ENCODE measurements at places on chromosomes 4 and X.

- DNase-seq: no peak
These were observed 4.5 kb downstream of the PCGF3 start for GRCh38 chr4:710116-710515.

- no peak for DNase-seq
These were observed 718.9 kb downstream of the ADGRL3 start for GRCh38 chr4:61918987-61919386.

GRCh38 chr4:109820563-109820962 lies 5.0 kb downstream of the GAR1 start:
- DNase-seq: no peak

- DNase-seq: no peak
These were observed 36.0 kb downstream of the ARHGAP6 start for GRCh38 chrX:11629593-11630211.

- DNase-seq: no peak
These were observed 74.4 kb downstream of the CASP3 start for GRCh38 chr4:184574861-184575260.

DNA sequence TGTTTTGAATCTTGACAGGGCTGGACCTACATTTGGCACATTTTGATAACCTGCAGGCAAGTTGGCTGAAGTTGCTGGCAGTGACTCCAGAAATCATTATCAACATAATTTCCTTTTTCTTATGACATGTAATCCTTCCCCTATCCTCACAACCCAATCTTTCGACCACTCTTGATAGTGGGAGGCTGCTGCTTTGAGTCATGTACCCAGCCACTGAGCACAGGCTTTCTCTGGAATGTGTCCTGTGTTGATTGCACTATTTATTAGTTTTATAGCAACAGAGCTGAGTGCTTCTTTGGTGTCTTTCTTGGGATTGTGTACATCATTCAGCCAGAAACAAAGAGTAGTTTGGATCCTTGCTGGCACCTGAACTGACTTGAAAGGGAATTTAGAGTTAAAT lies 183.1 kb upstream of the LEF1 start:
- DNase-seq: no peak

GRCh38 chr4:67697860-67698687 lies 2.9 kb downstream of the UBA6 start:
- no peak for DNase-seq

DNA sequence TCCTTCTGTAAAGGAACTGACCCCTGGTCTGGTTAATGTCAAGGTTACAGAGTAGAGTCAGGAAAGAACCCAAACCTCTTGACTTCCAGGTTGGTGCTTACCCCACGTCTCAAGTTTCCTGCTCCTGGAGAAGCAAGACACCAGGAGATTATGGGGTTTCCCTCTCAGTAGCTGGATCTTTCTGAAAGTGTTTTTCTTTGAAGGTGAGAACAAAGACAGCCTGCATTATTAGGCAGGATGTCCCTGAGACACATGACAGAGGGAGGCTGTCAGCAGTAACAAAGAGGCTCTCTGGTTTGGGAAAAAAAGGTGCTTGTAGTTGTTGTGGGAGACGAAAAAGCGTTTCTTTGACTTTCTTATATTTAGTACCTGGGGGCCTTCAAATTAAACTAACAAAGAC lies 44.7 kb upstream of the IGFBP7 start:
- DNase-seq: no peak

DNA sequence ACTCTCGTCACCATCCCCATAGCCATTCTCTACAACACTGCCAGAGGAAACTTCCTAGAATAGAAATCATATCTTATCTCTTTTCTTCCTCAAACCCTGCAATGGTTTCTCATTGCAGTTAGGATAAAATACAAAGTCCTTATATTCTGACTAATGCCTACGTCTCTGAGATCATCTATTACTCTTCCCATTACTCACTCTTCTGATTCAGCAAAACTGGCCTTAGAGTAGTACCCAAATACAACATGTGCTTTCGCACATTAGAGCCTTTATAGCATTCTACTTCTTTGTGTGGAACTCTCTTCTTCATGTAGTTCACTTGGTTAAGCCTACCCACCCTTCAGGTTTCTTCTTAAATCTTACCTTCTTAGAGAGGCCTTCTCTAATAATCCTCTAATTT lies 28.0 kb downstream of the LHFPL1 start:
- DNase-seq: no peak

- no peak for DNase-seq
These were observed 913 bp upstream of the PRDM8 start for GRCh38 chr4:80196259-80196921.

GRCh38 chrX:44889824-44890223 lies 16.8 kb downstream of the KDM6A start:
- no peak for DNase-seq

DNA sequence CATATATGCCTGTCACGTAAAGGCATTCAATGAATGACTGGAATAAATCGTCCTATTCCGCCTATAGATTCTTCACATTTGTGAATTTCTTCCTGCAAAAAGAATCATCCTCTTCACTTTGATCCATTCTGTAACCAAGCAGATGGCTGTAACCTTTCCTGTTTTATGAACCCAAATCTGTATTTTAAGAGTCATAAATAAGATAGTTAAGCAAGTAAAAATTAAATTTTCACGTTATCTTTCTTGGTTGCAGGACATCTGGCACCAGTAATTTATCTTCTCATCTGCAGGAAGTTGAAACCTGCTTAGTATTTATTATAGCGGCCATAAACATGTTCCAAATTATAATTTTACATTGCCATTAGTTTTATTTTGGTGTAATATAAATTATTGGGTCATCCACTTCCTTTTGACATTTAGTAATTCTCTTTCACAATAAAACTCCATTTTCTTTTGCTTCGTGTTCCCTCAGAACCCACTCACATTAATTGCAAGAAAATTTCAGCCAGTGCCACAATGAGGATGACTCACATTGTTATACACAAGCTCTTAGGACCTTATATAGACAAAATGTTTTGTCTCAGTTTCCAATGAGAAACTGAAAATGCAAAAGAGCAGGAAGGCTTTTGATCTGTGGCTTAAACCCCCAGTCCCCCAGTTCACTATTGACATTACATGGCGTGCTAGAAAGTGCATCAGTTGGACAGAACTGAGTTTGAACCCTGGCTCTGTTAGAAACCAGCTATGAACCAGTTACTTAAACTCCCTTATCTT lies 51.1 kb downstream of the TMEM156 start:
- DNase-seq: no peak

DNA sequence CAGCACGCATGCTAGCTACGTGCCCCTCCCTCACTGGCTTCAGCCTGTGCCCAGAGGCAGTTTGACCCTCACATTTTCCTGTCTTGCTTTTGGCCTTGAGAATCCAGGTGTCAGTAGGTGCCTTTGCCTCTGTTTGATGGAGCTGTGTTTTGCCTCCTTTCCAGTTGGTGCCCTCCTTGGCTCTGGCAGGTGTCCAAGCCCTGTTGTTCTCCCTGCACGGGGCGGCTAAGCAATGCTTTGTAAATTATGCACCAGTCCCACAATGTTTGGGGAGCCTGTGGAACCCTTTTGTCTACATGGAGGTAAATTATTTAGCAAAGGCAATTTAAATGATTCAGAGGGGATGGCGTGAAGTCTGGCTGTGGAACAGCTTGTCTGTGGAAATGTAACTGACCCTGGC lies 202.9 kb upstream of the BOD1L1 start:
- DNase-seq: no peak

DNA sequence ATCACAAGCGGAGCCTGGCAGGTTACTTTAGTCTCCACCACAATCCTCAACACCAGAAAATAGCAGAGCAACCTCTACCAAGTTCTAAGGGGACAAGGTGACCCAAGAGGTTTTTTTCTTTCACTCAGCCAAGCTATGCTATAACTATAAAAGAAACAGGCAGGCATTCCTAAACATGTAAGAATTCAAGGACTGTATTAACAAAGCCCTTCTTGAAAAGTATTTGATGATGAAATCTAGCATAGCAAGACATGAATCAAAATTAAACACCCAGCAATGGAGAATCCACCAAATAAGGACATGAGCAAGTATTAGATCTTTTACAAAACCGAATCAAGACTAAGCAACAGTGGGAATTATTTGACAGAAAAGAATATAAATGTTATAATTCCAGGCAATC lies 25.7 kb upstream of the C1QTNF7 start:
- DNase-seq: no peak

DNA sequence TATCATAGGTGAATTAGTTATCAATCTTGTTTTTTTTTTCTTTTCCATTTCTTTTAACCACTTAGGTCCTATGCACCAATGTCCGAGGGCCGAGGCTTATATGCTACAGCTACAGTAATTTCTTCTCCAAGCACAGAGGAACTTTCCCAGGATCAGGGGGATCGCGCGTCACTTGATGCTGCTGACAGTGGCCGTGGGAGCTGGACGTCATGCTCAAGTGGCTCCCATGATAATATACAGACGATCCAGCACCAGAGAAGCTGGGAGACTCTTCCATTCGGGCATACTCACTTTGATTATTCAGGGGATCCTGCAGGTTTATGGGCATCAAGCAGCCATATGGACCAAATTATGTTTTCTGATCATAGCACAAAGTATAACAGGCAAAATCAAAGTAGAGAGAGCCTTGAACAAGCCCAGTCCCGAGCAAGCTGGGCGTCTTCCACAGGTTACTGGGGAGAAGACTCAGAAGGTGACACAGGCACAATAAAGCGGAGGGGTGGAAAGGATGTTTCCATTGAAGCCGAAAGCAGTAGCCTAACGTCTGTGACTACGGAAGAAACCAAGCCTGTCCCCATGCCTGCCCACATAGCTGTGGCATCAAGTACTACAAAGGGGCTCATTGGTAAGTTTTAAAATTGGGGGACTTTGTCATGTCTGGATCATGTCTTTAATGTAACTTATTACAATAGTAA lies 250.7 kb downstream of the RAPGEF2 start:
- no peak for DNase-seq

DNA sequence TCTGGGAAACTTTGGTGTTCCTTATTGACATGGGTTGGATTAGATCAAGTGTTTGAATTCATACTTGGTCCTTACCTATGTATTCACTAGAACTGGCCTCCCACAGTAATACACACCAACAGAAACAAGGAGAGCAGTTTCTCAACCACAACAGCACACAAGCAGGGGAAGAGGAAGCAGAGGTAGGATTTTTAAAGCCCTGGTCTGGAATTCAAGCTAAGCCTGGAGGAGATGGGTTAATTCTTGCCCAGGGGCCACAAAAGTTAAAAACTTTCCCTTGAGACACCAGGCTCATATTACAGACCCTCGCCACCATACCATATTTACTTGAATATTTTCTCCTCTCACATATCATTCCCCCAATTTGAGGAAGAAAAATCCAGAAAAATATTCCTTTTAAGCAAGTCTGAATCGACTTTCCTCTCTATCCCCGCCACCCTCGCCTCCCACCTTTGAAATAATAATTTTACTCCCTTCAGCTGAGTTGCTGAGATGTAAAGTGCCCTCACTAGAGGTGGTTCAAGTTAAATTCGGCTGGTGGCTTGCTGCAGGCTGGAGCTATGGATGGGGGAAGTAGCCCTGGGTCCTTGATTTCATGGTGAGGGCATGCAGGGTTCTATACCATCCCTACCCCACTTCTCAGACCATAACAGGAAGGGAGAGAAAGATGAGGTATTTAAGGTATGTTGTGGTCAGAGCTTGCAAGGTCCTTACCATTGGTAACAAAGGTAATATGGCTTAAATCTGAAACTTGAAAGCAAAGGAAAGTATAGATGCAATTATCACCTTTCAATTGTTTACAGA lies 440.2 kb downstream of the INPP4B start:
- no peak for DNase-seq

DNA sequence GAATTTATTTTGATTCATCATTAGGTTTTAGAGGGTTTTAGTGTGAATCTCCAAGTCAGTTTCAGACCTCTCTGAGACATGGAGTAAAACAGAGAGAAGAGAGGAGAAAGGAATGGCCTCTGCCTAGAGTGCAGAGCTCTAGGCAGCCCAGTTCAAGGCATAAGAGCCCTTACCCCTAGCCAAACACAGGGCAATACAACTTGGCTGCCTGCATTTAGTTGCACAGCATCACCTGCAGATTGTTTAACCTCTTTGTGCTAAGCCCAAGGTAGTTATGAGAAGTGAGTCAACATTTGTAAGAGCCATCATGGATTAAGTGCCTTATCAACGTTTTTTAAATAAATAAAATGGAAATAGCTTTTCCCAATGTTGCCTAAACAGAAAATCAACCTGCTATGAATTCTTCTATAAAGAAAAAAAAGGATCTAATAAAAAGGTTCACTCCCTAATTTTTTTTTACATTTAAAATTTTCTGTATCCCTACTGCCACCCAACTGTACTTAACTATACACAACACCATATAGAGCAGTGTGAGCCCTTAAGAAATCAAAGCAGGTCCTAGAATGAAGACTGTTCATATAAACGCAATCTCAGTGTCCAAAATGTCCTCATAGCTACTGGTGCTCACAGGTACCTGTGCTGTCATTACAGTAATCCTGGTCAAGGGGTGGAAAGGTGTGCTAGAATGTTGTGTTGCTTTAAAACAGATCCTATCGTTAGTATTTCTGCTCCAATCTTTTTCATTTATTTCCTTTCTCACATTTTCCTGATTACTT lies 36.0 kb downstream of the PF4 start:
- no peak for DNase-seq

DNA sequence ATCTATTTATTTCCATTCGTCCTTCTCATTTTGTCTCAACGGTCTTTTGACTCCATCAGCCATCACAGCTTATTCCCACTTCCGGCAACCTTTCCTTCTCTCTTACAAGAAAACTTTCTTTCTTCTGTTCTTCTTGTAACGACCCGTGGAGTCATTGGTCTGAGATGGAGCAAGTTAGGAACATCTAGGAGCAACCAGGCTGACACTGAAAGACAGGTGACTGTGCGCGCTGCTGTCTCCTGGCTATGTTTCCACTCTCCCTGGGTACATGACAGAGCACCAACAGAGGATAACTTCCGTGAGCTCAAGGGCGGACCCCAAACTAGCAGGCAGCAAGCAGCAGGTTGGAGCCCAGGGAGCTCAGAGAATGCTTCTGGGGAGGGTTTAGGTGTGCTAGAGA lies 2.5 kb downstream of the FGF5 start:
- no peak for DNase-seq

- DNase-seq: no peak
These were observed 20.7 kb downstream of the HHIP start for GRCh38 chr4:144666539-144667175.

DNA sequence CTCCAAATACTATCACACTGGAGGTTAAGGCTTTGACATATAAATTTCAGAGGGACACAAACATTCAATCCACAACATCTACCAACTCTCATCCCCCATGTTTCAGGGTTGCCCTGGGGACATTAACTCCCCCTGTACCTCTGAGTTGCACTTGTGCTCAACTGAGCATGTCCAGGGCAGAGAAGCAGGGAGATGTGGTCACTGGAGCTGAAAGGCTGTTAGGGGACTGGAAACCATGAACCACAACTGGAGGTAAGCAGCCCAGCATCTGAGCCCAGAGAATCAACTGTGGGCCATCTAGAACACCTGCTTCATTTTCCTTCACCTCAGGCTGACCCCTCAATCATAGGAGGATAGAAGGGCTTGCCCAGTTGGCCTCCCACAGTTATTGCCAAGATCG lies 641.1 kb downstream of the MID1IP1 start:
- no peak for DNase-seq
